ENCODE measurements at places on chromosomes 5 and 9. TPM values are rescaled to one million over a fixed set of nuclear protein-coding genes. Genes with fewer than 3 reads are reported as not detected.

MYMK gene
- total RNA-seq = not detected

CLIC3 gene
- 0.93 TPM for total RNA-seq

EPB41L4A gene
- 13.4 TPM for total RNA-seq

PCDHA3 gene
- total RNA-seq = not detected

ZCCHC9 gene
- total RNA-seq = 35.5 TPM

SCGB3A2 gene
- total RNA-seq = not detected

HTR4 gene
- total RNA-seq = 1.4 TPM

CER1 gene
- total RNA-seq = not detected

ANKRD34B gene
- total RNA-seq = not detected

GDNF gene
- total RNA-seq = 0.98 TPM

TMEM215 gene
- total RNA-seq = not detected

ARID3C gene
- not detected for total RNA-seq

TAF11L5 gene
- total RNA-seq = not detected

LHX6 gene
- total RNA-seq = 1.5 TPM

KCNN2 gene
- total RNA-seq = 62.7 TPM

LCN1 gene
- total RNA-seq = not detected

TAF1L gene
- not detected for total RNA-seq

OMD gene
- 2.4 TPM for total RNA-seq

DMRTA1 gene
- under 0.01 TPM for total RNA-seq

SPATA31A3 gene
- not detected for total RNA-seq

WHRN gene
- 146 TPM for total RNA-seq

MYOZ3 gene
- total RNA-seq = 0.39 TPM

SH3TC2 gene
- total RNA-seq = 1.2 TPM

FOXE1 gene
- total RNA-seq = not detected

NPR3 gene
- total RNA-seq = 9.1 TPM

All from adrenal gland (tissue), 19 donors.